SJSA1 (cell line): ENCODE measurements at places on chromosomes 2 and 18. TPM values are rescaled to one million over a fixed set of nuclear protein-coding genes. Genes with fewer than 3 reads are reported as not detected.

DNA sequence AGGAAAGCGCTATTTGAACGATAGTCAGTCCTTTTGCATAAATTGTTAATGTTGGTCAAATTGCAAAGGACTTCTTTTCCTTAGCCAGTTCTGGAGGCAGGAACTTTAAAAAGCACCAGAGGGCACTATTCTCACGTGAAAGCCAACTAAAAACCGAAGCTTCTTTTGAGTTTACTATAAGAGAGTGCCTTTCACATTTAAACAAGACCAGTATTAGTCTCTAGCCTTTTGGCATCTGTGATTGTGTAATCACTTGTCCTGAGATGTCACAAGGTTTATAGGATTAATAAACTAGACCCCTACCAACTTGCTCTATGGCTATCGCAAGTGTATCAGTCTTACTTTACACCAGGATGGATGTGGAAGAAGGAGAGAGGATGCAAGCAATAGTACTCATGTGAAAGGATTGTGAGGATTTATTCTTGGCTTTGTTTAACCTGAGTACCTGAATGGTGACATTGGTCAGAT, 14.4 kb upstream of the STAT4 start:
- H3K36me3 ChIP-seq, result no peaks in the 10 kb centered on the region
- peaks cover 36% of the 10 kb centered on the region for H3K4me1 ChIP-seq
- peak; percentile 71 for DNase-seq
- H3K27me3 ChIP-seq, result no peaks in the 10 kb centered on the region

GRCh38 chr2:239651859-239652258, 251.0 kb upstream of the HDAC4 start:
- H3K4me1 ChIP-seq, result no peaks in the 10 kb centered on the region
- no peak for DNase-seq
- no peaks in the 10 kb centered on the region for H3K36me3 ChIP-seq

DNA sequence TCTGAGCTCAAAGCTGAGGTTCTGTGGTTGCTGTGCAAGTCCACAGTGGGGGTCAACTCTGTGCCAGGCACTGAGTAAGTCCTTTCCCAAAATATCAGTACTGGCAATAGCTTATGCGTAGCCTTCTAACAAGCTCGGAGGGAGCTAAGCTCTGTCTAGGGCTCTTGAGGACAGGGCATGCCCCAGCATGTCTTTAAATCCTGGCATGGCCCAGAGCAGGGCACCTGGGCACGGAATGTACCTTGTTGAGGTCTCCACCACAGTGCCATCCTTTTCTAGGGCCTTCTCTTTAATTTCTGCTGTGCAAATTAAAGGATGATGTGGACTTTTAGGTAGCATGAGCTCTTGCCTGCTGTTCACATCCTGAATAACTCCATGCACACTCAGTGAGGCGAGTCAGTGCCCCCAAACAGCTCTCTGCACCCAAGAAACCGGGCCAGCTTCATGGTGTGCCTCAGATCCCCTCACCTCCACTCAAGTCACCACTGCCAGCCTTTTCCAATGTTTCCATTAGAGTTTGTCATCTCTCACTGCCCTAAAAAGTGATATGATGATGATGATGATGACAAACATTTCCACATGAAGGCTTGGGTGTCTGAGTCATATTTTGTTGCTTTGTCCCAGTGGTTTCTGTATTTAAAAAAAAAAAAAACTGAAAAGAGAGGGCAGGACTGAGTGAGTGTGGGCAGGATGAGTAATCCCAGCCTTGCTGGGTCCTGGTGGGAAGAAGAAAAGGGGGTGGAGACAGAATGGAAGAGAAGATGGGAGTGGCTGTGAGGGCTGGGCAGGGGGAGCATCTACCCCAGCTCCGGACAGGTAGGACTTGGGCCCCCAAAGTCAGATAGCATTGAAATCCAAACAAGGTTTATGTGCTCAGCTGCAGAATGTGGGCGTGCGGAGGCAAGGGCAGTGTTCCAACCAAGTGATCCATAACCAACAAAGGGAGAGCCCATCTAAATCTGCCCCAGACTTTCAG, 78.9 kb downstream of the ZBTB7C start:
- peak; percentile 79 for DNase-seq
- peak overlapping the region; percentile 35 for H3K27ac ChIP-seq
- H3K27me3 ChIP-seq, result no peaks in the 10 kb centered on the region
- H3K4me3 ChIP-seq, result no peak overlapping the region
- H3K4me1 ChIP-seq, result peaks cover 42% of the 10 kb centered on the region

DNA sequence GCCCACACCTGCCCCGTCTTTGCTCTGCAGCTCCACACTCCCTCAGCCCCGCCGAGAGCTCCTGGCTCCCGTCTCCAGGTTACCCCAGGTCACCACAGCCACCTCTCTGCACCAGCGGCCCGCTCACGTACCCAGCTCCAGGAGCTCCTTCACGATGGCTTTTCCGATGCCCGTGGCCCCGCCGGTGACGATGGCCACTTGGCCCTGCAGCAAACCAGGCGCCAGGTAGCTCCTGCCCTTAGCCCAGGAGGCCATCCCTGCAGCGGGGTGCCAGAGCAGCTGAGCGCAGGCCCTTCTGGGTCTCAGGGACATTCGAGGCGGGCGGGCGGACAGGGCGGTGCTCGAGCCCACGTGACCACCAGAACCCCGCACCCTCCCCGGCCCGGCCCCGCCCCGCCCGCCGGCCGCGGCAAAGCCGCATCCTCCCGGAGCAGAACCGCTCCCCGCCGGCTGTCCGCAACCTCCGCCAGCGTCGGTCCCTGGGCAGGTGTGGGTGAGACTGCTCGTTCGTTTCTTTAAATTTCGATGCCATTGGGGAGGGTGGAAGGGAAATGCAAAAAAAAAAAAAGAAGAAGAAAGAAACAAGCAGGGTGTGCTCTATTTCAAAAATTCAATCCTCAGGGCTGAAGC, at the start of the genes PECR and TMEM169:
PECR (minus strand) TSS at position 323 of the 630 bp plus-strand sequence; CDS start at position 255, 68 bp downstream.
TMEM169 (plus strand) TSS at position 433 of the 630 bp plus-strand sequence. CDS start 14,045 bp downstream, outside the sequence.
- no peak within 1 kb of the TSS for H3K27ac ChIP-seq
- peaks cover 22% of the 10 kb centered on the region for H3K4me1 ChIP-seq
- peaks cover 3% of the 10 kb centered on the region; the same call in 1 of the 2 replicates for H3K27me3 ChIP-seq
- peak; percentile 65 for DNase-seq
- H3K36me3 ChIP-seq, result no peaks in the 10 kb centered on the region

DNA sequence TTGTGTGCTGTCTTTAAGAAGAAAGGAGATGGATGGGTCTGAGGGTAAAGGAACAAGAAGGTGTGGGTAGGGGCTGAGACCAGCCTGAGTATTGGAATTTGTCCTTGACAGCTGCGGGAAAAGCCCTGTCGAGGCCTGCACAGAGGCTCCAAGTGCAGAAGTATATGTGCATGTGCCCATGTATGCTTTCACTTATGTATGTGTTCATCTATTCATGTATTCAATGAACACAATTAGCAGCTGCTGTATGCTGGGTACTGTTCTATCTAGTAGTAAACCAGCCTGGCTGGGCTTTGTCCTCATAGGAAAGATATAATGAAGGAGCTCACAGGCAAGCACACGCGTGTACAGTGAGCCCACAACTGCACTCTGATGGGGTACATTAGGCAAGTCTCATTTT, 181.4 kb downstream of the CALCRL start:
- no peaks in the 10 kb centered on the region for H3K36me3 ChIP-seq
- no peak overlapping the region for H3K27ac ChIP-seq
- no peak overlapping the region for H3K4me3 ChIP-seq
- H3K27me3 ChIP-seq, result peaks cover 5% of the 10 kb centered on the region; the same call in 1 of the 2 replicates

DNA sequence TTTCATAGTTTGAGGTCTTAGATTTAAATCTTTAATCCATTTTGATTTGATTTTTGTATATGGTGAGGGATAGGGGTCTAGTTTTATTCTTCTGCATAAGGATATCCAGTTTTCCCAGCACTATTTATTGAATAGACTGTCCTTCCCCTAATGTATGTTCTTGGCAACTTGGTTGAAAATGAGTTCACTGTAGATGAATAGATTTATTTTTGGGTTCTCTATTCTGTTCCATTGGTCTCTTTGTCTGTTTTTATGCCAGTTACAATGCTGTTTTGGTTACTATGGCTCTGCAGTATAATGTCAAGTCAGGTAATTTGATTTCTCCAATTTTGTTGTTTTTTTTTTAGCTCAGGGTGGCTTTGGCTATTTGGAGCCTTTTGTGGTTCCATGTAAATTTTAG, 5.9 kb downstream of the FAM171B start:
- no peaks in the 10 kb centered on the region for H3K36me3 ChIP-seq
- no peak overlapping the region for H3K4me3 ChIP-seq
- H3K4me1 ChIP-seq, result no peaks in the 10 kb centered on the region
- H3K27ac ChIP-seq, result no peak overlapping the region

GRCh38 chr2:13667415-13667757, 950.6 kb downstream of the TRIB2 start:
- H3K4me3 ChIP-seq, result no peak overlapping the region
- H3K36me3 ChIP-seq, result no peaks in the 10 kb centered on the region
- H3K27ac ChIP-seq, result no peak overlapping the region
- H3K27me3 ChIP-seq, result no peaks in the 10 kb centered on the region

GRCh38 chr2:27078267-27079194, at the start of gene EMILIN1:
EMILIN1 (plus strand) TSS chr2:27078615; CDS start chr2:27079066, 451 bp downstream.
- H3K36me3 ChIP-seq, result peaks cover 32% of the 10 kb centered on the region
- H3K27me3 ChIP-seq, result no peaks in the 10 kb centered on the region
- H3K4me3 ChIP-seq, result peak within 1 kb of the TSS; percentile 52
- peak within 1 kb of the TSS; percentile 54 for H3K27ac ChIP-seq

GRCh38 chr18:63322206-63322605, 2.6 kb upstream of the BCL2 start:
- H3K36me3 ChIP-seq, result no peaks in the 10 kb centered on the region
- H3K4me3 ChIP-seq, result no peak overlapping the region
- no peak for DNase-seq

GRCh38 chr2:68441994-68442322, 25.1 kb downstream of the FBXO48 start:
- H3K4me3 ChIP-seq, result no peak overlapping the region
- DNase-seq, result no peak
- no peaks in the 10 kb centered on the region for H3K4me1 ChIP-seq
- no peaks in the 10 kb centered on the region for H3K36me3 ChIP-seq
- H3K27ac ChIP-seq, result no peak overlapping the region

DNA sequence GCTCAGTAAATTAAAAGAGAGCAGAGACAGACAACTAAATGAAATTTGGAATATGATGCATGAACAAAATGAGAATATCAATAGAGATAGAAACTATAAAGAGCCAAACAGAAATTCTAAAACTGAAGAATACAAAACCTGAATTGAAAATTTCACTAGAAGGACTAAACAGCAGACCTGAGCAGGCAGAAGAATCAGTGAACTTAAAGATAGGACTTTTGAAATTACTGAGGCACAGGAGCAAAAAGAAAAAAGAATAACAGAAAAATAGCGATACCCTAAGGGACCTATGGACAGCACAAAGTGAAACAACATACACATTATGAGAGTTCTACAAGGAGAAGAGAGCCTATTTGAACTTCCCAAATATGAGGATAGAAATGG, 41.6 kb downstream of the UNC50 start:
- H3K4me3 ChIP-seq, result no peak overlapping the region
- DNase-seq, result no peak
- no peaks in the 10 kb centered on the region for H3K36me3 ChIP-seq
- peaks cover 3% of the 10 kb centered on the region; the same call in 1 of the 2 replicates for H3K27me3 ChIP-seq
- H3K4me1 ChIP-seq, result no peaks in the 10 kb centered on the region
- H3K27ac ChIP-seq, result no peak overlapping the region

- no peaks in the 10 kb centered on the region for H3K27me3 ChIP-seq
- no peaks in the 10 kb centered on the region for H3K36me3 ChIP-seq
- no peak overlapping the region for H3K4me3 ChIP-seq
- H3K27ac ChIP-seq, result no peak overlapping the region
Observed at GRCh38 chr2:167581961-167582574, 665.3 kb downstream of the STK39 start.

DNA sequence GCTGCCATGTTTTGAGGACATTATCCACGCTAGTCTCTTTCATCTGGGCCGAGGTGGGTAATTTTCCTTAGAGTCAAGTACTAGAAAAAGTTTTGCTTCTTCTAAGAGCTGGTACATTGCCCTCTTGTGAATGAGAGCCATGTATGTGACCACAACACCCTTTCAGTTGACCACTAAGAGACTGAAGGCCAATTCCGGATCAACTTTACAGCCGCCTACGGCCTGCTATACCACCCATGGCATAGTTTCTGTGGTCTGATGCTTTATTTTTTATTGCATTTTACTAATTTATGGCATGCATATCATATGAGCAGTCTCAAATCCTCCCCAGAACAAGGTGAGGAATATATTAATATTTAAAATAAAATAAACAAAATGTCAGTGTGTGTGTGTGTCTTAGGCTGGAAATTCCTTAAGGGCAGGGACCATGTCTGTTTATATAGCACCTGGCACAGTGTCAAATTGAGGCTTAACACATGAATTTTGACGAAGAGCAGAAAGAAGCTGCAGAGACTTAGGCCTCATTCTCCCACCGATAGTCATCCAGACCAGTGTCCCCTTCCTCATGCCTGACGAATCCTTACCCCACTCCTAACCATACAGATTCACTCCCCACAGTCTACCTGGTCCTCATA, 35.4 kb downstream of the PSD4 start:
- peak; percentile 63 for DNase-seq
- H3K4me1 ChIP-seq, result peaks cover 48% of the 10 kb centered on the region
- peak overlapping the region; percentile 5; the same call in 1 of the 2 replicates for H3K27ac ChIP-seq
- H3K4me3 ChIP-seq, result no peak overlapping the region
- H3K36me3 ChIP-seq, result no peaks in the 10 kb centered on the region

GRCh38 chr2:239584986-239585385, 184.2 kb upstream of the HDAC4 start:
- H3K27me3 ChIP-seq, result peaks cover 19% of the 10 kb centered on the region
- H3K36me3 ChIP-seq, result no peaks in the 10 kb centered on the region
- H3K27ac ChIP-seq, result no peak overlapping the region
- no peak for DNase-seq

GRCh38 chr2:190984595-190984994, 29.4 kb downstream of the STAT1 start:
- H3K27ac ChIP-seq, result no peak overlapping the region
- DNase-seq, result no peak
- H3K27me3 ChIP-seq, result no peaks in the 10 kb centered on the region
- peaks cover 100% of the 10 kb centered on the region for H3K36me3 ChIP-seq
- no peak overlapping the region for H3K4me3 ChIP-seq
- peaks cover 19% of the 10 kb centered on the region for H3K4me1 ChIP-seq

DNA sequence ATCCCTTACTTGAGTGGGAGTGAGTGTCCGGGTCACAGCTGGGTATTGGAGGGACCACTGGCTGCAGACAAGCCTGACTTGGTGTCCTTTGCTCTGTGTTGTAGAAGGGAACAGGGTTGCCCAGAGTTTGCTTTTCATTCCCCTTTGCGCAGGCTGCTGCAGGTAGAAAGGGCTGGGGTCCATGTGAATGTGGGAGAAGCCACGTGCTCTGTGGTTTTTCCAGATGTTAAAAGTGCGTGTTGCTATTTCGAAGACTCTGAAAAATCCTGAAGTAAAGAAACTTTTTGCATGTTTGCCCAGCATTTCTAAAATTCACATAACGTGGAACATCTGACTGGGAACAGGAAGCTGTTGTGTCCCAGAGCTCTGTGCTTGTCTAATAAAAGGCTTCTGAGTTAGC, 28.8 kb downstream of the GLI2 start:
- peaks cover 67% of the 10 kb centered on the region for H3K4me1 ChIP-seq
- DNase-seq, result no peak
- no peaks in the 10 kb centered on the region for H3K27me3 ChIP-seq
- no peak overlapping the region for H3K4me3 ChIP-seq

The C1QL2 gene
- total RNA-seq, result not detected in 2 replicates

The GALNT3 gene
- total RNA-seq, result 2.2 TPM in 1 of 2 replicates, not detected in the other

The ECEL1 gene
- total RNA-seq, result not detected in 2 replicates

The FASTKD2 gene
- total RNA-seq, result 36.5 and 41.4 TPM in 2 replicates

The CAMKMT gene
- total RNA-seq, result 4.7 and 11.6 TPM in 2 replicates

The BMP10 gene
- total RNA-seq, result not detected in 2 replicates

The RAB6D gene
- 0.03 TPM in 1 of 2 replicates, not detected in the other for total RNA-seq

The TFPI gene
- total RNA-seq, result 82.1 and 133 TPM in 2 replicates

The SLC19A3 gene
- not detected in 2 replicates for total RNA-seq
